NCI-H187 (cell line): ENCODE measurements at places on chromosomes 2 and 18.

GRCh38 chr2:223908304-223908998 lies 36.7 kb downstream of the WDFY1 start:
- DNase-seq, result no peak

GRCh38 chr2:164922134-164922533 lies 33.2 kb downstream of the SLC38A11 start:
- DNase-seq, result no peak

DNA sequence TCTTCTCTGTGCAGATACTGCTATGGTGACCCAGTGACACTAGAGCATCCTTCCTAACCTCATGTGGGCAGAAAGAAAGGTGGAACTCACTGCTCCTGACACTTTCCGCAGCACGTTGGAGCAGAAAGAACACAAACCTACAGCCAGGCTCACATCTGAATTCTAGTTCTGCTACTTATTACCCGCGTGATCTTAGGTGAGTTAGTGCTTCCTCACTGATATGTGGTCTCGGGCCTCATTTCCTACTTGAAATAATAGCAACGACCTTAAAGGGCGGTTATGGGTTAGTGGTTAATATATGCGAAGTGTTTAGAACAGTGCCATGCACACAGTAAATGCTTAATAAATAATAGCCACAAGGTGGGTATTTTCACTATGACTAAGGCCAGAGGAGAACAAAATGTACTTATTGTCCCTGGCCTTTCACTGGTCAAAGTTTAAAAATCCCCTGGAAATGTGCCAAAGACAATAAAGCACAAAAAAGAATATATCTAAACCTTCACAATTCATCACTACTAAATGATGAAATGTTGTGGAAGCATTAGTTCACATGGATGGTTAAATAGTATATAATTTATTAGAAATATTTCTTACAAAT lies 66.6 kb downstream of the MYOM1 start:
- DNase-seq, result no peak

DNA sequence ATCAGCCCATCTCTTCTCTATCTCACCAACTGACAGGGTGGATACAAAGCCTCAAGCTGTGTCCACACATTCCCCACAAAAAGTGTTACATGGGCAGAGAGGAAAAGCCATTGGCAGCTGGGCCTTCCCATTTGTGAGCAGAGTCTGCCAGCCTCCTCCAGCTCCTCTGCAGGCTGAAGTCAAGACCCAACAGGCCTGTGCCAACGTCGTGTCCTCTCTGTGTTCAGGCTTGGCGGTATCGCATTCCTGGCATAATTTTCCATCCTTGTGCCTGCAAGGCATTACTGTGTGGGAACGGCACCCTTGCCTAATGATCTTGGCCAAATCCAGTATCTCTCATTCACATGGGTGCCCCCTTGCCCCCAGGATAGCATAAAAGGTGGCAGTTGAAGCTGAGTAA lies 41.5 kb upstream of the APCDD1 start:
- DNase-seq, result no peak

- no peak for DNase-seq
Observed at GRCh38 chr2:229888031-229888430, 33.8 kb downstream of the TRIP12 start.

GRCh38 chr2:204282525-204282924 lies 262.8 kb upstream of the PARD3B start:
- no peak for DNase-seq
